M059J (cell line): ENCODE measurements at places on chromosomes 12 and 14.

GRCh38 chr14:32169191-32169590 is 32.7 kb upstream of the RNU6-7 start:
- DNase-seq = no peak

DNA sequence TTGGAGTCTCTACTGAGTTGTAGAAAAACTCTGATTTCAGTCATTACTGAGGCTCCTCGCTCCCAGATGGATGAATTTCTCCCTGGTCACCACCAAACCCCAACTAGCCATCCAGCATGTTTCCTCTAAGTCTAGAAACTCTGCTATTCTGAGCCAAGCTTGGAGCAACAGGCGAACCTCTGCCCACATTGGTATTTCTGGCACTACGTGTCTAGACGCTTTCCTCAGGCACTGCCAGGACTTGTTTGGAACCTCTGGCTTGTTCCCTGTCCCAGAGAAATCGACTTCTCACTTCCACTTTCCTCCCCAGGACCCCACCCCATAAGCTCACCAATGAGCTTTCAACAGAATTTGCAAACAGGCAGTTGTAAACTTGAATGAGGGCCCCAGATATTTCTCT is 27.6 kb downstream of the WSCD2 start:
- no peak for DNase-seq

DNA sequence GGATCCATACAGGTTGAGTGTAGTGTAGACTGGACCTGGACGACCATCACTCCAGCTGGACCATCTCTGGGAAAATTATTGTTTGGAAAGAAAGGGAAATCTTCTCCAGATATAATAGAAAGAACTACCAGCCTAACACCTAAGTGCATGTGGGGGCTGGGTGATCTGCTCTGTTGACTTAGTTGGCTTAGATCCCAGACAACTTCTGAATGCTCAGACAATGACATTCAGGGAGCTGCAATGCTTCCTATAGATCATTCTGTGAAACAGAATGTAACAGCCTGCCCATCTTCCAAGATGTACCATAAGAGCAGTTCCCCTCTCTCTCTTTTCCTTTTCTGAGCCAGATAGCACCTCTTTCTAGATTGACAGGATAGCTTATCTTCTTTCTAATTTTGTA is 572.8 kb upstream of the STXBP6 start:
- DNase-seq = no peak

- no peak for DNase-seq
Observed at GRCh38 chr14:90844321-90844720, 28.1 kb upstream of the TTC7B start.

DNA sequence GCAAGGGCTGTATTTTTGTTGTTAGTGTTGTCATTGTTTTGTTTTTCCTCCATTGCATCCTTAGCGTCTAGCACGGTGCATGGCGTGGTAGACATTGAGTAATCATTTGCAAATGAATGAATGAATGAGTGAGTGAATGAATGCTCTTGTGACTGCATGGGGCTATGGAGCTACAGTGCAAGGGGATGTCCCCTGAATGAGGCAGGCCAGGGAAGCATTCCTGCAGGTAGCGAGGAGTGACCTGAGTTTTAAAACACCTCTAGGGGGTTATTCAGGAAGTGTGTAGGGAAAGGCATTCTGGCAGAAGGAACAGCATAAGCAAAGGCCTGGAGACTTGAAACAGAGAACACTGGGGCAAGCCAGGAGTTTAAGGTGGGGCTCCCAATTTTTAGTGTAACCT is 16.9 kb downstream of the MYL2 start:
- DNase-seq = no peak

GRCh38 chr12:45568808-45569207 is 160.7 kb upstream of the ARID2 start:
- no peak for DNase-seq

DNA sequence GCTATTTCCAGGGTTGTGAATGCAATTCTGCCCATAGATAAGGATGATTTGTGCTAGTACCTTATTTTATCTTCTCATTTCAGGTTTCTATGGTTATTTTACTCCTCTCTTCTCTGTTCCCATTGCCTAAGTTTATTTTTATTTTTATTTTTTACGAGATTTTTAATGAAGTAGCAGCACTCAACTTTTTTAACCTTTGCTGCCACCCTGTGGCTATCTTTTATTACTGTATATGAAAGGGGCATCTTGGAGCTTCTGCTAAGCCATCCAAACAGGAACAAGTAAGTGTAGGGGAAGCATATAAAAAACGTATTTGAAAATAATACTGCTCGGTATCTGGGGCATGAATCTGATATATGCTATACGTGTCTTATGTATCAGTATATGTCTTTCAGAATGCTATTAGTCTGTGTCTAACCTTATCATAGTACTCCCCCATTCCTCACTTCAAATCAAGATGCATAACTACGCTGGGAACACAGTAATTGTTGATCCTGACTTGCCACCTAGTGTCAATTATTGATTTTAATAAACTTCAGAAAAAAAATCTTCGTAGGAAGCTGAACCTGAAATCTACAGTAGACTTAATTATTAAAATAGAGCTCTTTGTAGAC is 60.3 kb downstream of the KLRG1 start:
- DNase-seq = peak; percentile 44

GRCh38 chr14:42869681-42870080 is 1263.0 kb downstream of the LRFN5 start:
- peak; percentile 10 for DNase-seq
